ENCODE measurements at places on chromosomes 6 and 20. TPM values are rescaled to one million over a fixed set of nuclear protein-coding genes. Genes with fewer than 3 reads are reported as not detected.
A peak's percentile ranks its signal among the peaks of the same experiment; 100 is the strongest.

GRCh38 chr6:153085239-153085638 lies 45.8 kb downstream of the RGS17 start:
- peak; percentile 35 for DNase-seq

DNA sequence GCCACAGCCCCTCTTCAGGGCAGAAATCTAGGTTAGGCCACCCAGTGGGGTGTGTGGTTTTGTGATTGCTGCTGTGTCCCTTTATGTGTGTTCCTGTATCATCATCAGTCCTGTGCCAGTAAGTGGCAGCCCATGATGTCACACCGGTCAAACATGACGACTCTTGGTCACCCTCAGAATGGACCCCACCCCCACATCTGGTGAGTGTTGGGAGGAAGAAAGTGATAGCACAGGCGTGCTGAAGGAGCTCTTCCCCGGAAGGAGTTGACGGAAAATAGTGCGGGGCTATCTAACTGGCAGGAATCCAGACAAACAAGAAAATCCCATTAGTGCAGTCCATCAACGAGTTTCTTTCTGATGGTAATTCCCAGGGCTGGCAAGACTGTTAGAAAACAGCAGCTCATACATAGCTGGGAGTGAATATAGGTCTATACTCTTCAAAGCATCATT lies 33.4 kb upstream of the IL17A start:
- no peak for DNase-seq

DNA sequence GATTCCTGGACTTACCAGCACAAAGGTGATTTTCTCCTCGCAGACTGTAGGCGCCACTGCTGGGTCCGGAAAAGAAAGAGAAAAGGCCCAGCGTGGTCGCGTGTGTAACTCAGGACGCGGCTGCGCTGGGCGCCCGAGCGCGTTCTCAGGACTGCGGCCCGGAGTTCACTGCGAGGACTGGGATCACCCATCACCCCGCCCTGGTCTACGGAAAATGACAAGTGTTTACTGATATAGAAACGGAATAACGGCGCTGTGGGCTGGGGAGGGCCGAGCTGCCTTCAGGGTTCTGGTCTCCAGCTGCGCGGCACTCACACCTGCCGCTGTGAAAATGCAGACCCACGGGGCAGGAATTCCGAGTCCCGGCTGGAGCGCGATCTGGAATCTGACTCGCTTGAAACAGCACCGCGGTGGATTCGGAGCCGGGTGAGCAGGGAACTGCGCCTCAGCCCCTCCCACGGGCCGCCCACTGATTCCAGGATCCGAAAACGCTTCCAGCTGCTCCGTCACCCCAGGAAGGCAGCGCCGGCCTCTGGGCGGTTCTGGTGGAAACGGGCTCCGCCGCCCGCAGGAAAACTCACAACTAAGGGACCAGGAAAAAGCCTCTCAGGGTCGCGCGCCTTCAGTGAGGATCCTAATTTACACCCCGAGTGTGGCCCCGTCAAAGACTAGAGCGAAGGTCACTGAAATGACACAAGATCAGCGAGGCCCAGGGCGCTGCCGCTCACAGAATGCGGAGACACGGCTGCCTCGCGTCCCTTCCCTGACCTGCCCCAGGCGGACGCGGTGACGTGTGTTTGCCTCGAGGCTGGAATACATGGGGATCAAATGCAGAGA lies 34.5 kb downstream of the HLA-A start:
- peak; percentile 87 for DNase-seq

- no peak for DNase-seq
These were observed 144.9 kb downstream of the SH3BGRL2 start for GRCh38 chr6:79776076-79776475.

- DNase-seq = no peak
These were observed 144.8 kb downstream of the TBC1D7 start for GRCh38 chr6:13183415-13184088.

GRCh38 chr6:62891065-62891647 lies 320.1 kb upstream of the FKBP1C start:
- no peak for DNase-seq

- DNase-seq = peak; percentile 95
These were observed at the start of gene ZNF337 for GRCh38 chr20:25696371-25697131. TSS of gene ZNF337 (minus strand) at chr20:25696853. CDS start at chr20:25686417, 10,436 bp downstream.

- no peak for DNase-seq
These were observed 51.9 kb downstream of the TRAM2 start for GRCh38 chr6:52524918-52525317.

GRCh38 chr6:20205722-20206161 lies 6.5 kb downstream of the MBOAT1 start:
- no peak for DNase-seq

- peak; percentile 51 for DNase-seq
These were observed 39.4 kb upstream of the KCNK16 start for GRCh38 chr6:39361657-39362486.

GRCh38 chr6:155050311-155050710 lies 55.2 kb downstream of the TIAM2 start:
- DNase-seq = no peak

GRCh38 chr6:1942834-1943233 lies 302.6 kb downstream of the GMDS start:
- no peak for DNase-seq

GRCh38 chr20:4978050-4978918 lies 23.0 kb downstream of the SLC23A2 start:
- no peak for DNase-seq

- DNase-seq = no peak
These were observed 177.6 kb downstream of the MAFB start for GRCh38 chr20:40511478-40511877.

BNIP5 gene
- 7.8 TPM for total RNA-seq

KHDC1 gene
- 0.69 TPM for total RNA-seq

PRL gene
- not detected for total RNA-seq

IBTK gene
- total RNA-seq = 37.5 TPM

DACT2 gene
- 2.0 TPM for total RNA-seq

FAM83B gene
- total RNA-seq = 62.8 TPM
